ENCODE measurements at places on chromosomes 11 and 22. TPM values are rescaled to one million over a fixed set of nuclear protein-coding genes. Genes with fewer than 3 reads are reported as not detected.

Gene SORL1
- total RNA-seq: 115 TPM

Gene SYT12
- total RNA-seq: not detected

Gene VEGFB
- 49.1 TPM for total RNA-seq

Gene ANO9
- 69.2 TPM for total RNA-seq

Gene STIP1
- total RNA-seq: 258 TPM

Gene GGT5
- not detected for total RNA-seq

Gene PLEKHB1
- 8.4 TPM for total RNA-seq

DNA sequence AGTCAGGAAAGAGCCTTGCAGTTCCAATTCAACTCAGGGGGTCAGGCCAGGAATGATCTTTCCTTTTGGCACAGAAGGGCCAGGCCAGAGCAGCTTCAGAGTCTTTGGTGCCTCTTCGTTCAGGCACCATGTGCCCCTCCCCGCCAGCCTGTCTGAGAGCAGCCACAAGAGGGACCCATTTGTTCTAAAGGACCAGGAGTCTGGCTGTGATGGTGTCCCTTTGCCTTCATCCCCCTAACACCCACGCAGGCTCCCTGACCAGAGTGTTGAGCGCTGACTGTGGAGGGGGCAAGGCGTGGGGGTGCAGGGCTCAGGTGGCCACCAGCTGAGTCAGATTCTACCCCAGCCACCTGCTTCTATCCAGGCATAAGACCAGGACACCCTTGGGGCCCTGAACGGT is 156.4 kb downstream of the TTC17 start:
- H3K27ac ChIP-seq: no peak overlapping the region
- no peaks in the 10 kb centered on the region for H3K36me3 ChIP-seq
- no peak for DNase-seq
- no peaks in the 10 kb centered on the region for H3K4me1 ChIP-seq

DNA sequence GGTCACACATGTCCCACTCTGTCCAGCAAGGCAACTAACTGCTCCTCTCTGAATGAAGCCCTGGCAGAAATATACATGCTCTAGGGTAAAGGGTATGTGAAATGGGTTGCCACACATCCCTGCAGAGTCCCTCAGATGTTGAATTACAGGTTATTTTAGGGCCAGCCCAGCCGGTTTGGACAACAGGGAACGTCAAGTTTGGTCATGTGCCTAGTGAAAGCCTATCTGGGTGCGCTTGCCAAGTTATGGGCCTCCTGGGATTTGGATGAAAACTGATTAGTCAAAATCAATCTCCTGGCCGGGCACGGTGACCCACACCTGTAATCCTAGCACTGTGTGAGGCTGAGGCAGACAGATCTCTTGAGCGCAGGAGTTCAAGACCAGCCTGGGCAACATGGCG is 10.4 kb downstream of the AP1B1 start:
- H3K27me3 ChIP-seq: no peaks in the 10 kb centered on the region
- no peak overlapping the region for H3K4me3 ChIP-seq
- H3K4me1 ChIP-seq: peaks cover 42% of the 10 kb centered on the region
- H3K36me3 ChIP-seq: peaks cover 37% of the 10 kb centered on the region
- DNase-seq: no peak
- no peak overlapping the region for H3K27ac ChIP-seq

DNA sequence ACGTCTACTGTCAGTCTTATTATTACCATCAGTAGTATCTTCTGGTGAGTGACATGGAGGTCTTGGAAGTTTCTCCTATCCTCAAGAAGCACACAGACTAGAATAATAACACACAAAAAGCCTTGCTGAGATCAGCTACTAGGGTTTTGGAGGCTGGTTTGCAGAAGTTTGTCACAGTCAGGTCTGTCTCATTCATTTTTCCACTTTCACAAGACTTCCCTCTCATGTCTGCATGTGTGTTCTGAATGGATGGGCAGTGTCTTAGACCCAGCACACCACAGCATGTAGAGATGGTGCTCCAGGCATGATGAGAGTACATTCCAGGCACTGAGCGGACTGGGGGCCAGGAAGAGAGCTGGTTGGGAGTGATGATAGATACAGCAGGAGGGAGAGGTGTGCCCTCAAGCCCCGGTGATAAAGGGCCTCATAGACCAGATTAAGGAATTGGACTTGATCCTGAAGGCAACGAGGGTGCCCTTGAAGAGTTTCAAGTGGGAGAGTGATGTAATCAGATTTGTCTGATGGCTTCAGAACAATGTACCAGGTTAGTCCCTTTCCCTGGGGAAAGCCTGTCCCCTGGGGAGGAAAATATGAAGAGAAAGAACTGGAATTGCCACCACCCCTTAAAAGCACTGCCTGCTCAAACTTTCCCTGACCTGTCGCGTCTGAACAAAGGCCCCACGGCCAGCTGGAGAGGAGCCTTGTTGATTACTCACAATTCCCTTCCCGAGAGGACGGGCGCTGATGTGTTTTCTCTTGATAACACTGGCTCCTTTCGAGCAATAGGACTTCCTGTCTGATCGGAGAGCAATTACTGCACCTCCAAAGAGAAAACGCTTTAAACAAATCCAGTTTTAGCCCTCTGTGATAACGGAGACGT is 45.1 kb upstream of the LMO2 start:
- DNase-seq: no peak
- no peak overlapping the region for H3K27ac ChIP-seq
- H3K36me3 ChIP-seq: no peaks in the 10 kb centered on the region
- peaks cover 12% of the 10 kb centered on the region for H3K27me3 ChIP-seq
- H3K4me1 ChIP-seq: peaks cover 2% of the 10 kb centered on the region
- H3K4me3 ChIP-seq: no peak overlapping the region

DNA sequence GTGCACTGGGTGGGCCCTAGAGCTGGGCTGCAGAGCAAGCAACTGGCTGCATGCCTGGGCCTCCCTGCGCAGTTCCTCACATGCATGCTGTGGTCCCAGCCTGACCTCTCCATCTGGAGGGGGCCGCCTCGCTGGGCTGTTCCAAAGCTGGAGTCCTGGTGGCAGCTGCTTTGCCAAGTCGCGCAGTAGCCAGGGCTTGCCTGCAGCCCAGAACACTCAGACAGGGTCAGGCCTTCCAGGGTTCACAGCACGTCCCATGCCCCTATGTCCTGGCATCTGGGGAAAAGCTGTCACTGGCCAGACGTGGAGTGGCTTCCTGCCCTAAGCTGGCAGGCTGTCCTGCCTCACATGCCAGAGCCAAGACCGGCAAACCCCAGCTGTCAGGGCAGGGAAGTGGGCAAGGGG is 16.5 kb upstream of the CDC42EP2 start:
- H3K4me1 ChIP-seq: no peaks in the 10 kb centered on the region
- no peak overlapping the region for H3K4me3 ChIP-seq

DNA sequence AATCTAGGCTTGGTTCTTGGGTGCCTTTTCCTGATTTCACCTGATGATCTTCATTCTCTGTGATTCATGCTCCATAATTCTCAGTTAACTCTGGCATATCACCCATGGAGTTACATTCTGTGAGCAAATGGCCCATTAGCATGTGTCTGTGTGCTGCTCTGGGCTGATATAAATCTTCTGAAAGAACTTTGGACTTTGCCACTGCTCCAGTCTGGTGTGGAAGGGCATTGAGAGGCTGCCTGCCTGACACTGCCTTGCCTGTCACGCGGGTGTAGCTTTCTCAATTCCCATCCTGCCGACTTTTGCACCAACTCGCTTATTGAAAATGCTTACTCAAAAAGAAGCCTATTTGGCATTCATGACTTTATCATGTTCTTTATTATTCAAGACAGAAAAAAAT is 42.2 kb downstream of the FAT3 start:
- no peaks in the 10 kb centered on the region for H3K4me1 ChIP-seq
- no peaks in the 10 kb centered on the region for H3K27me3 ChIP-seq
- no peak for DNase-seq
- H3K36me3 ChIP-seq: no peaks in the 10 kb centered on the region
- no peak overlapping the region for H3K4me3 ChIP-seq

GRCh38 chr11:42779555-42779954 is 532.2 kb upstream of the API5 start:
- no peak overlapping the region for H3K4me3 ChIP-seq
- no peak for DNase-seq
- H3K36me3 ChIP-seq: no peaks in the 10 kb centered on the region
- H3K27ac ChIP-seq: no peak overlapping the region
- H3K4me1 ChIP-seq: no peaks in the 10 kb centered on the region

DNA sequence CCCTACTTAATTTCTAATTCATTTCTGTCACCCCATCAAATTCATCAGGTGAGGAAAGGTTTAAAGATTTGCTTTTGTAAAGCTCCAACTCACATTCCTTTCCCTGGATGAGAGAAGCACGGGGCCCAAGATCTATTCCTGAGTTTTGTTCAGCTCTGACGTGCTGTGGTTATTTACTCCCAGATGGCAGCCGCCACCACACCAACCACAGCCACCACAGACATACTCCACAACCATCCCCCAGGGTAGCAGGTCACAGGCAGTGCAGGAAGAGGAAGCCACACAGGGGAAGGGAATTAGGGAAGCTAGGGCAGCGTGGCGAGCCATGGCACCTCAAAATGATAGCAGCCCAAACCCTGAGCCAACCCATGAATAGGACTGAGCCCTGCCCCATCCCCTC is 63.5 kb upstream of the CSNK2A3 start:
- no peak overlapping the region for H3K27ac ChIP-seq
- peaks cover 25% of the 10 kb centered on the region for H3K27me3 ChIP-seq
- H3K36me3 ChIP-seq: no peaks in the 10 kb centered on the region

GRCh38 chr11:34034053-34034452 is 17.5 kb upstream of the CAPRIN1 start:
- no peaks in the 10 kb centered on the region for H3K4me1 ChIP-seq
- DNase-seq: no peak
- H3K4me3 ChIP-seq: no peak overlapping the region
- peaks cover 3% of the 10 kb centered on the region for H3K27me3 ChIP-seq

DNA sequence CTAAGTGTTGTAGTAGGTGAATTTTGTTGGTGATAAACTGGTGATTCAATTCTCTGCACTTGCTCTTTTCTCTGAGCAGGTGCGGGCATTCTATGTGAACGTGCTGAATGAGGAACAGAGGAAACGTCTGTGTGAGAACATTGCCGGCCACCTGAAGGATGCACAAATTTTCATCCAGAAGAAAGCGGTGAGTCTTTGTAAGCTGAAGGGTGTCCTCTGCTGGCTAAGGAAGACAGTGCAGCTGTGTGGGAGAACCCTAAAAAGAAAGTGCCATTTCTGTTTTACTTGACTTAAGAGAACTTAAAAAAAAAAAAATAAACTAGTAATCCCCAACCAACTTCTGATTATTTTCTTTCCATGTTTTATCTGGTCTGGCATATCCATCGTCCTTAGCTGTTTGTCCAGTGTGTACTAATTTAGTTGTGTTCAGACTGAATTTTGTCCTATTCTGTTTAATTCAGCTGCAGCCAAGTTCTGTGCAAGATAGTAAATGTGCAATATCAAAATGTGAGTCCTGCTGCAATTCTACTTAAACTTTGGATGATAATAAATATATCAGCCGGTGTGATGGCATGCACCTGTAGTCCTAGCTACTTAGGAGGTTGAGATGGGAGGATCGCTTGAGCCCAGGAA is 29.6 kb downstream of the CAT start:
- H3K36me3 ChIP-seq: peaks cover 38% of the 10 kb centered on the region
- H3K27me3 ChIP-seq: no peaks in the 10 kb centered on the region
- H3K4me3 ChIP-seq: no peak overlapping the region
- H3K27ac ChIP-seq: no peak overlapping the region

- no peaks in the 10 kb centered on the region for H3K27me3 ChIP-seq
- H3K36me3 ChIP-seq: peaks cover 34% of the 10 kb centered on the region
- peaks cover 10% of the 10 kb centered on the region for H3K4me1 ChIP-seq
These were observed 6.9 kb downstream of the PMM1 start for GRCh38 chr22:41582694-41583093.
